Activated T-helper 2 cell treated with anti-CD3 and anti-CD28 coated beads, Interferon-gamma antibody, Interleukin-2, Interleukin-4, amounts not matched to agents 10 μg/mL and 5 μg/mL and 100 μg/mL, durations not matched to agents 14 hours and 24 hours and 36 hours (primary cell): ENCODE measurements at places on chromosomes 1 and 21.

GRCh38 chr1:173749137-173749536 is 34.4 kb downstream of the KLHL20 start:
- no peaks in the 10 kb centered on the region for H3K27me3 ChIP-seq
- H3K4me1 ChIP-seq, result peaks cover 1% of the 10 kb centered on the region
- DNase-seq, result no peak
- no peak overlapping the region for H3K4me3 ChIP-seq
- H3K36me3 ChIP-seq, result peaks cover 26% of the 10 kb centered on the region
- no peak overlapping the region for H3K27ac ChIP-seq

DNA sequence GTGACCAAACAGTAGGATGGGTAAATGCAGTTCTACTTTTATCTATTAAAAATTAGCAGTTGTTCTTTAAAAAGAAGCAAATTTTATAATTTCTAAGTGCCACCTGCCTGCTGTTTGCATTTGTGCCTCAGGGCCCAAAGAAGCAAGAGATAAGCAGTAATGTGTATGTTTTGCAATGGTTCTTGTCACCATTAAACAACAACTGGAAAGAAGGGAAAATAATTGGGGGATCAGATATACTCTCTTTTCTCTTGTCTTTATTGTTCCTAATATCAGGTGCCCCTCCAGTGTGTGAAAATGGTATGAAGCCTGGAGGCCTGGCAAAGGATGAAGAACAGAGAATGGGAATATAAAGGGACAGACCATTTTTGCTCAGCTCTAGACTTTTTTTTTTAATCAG is 9.6 kb downstream of the B3GALT2 start:
- H3K36me3 ChIP-seq, result peaks cover 17% of the 10 kb centered on the region
- H3K4me1 ChIP-seq, result peaks cover 13% of the 10 kb centered on the region
- H3K27ac ChIP-seq, result no peak overlapping the region
- DNase-seq, result no peak

DNA sequence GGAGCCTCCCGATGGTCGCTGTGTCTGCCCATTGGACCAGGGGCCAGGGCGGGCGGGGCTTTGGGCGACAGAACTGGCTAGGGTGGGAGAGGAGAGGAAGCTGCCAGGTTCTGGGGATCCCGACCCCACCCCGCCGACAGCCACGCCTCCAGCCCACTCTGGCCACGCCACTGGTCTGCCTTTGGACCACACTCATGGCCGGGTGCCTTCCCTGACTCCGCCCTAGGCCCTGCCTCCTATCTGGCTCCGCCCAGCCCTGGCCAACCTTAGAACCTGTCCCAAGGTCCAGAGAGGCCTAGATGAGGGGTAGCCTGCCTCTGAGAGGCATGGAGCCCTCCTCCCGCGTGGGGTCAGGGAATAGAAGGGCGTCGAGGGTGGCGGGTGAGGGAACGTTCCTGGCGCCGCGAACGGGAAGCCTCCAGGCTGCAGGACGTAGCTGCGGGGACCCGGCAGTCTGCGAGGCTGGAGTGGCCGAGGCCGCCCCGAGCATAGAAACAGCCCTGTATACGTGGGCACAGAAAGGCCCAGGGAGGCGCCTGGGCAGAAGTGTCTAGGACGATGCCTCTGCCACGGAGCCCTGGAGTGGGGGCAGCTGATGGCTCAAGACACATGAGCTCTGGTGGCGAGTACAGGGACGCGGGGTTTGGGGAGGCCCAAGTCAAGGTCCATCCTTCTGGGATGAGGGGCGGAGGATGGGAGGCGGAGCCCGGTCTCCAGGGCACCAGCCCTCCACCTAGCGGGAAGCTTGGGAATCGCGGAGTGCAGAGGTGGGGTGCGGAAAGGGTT is 11.5 kb upstream of the COL16A1 start:
- H3K27ac ChIP-seq, result no peak overlapping the region
- no peaks in the 10 kb centered on the region for H3K36me3 ChIP-seq
- no peak for DNase-seq
- peaks cover 5% of the 10 kb centered on the region for H3K4me1 ChIP-seq
- H3K27me3 ChIP-seq, result peaks cover 53% of the 10 kb centered on the region

GRCh38 chr1:41286486-41286885 is 44.4 kb upstream of the SCMH1 start:
- H3K27me3 ChIP-seq, result peaks cover 22% of the 10 kb centered on the region
- no peaks in the 10 kb centered on the region for H3K4me1 ChIP-seq
- no peak overlapping the region for H3K4me3 ChIP-seq

DNA sequence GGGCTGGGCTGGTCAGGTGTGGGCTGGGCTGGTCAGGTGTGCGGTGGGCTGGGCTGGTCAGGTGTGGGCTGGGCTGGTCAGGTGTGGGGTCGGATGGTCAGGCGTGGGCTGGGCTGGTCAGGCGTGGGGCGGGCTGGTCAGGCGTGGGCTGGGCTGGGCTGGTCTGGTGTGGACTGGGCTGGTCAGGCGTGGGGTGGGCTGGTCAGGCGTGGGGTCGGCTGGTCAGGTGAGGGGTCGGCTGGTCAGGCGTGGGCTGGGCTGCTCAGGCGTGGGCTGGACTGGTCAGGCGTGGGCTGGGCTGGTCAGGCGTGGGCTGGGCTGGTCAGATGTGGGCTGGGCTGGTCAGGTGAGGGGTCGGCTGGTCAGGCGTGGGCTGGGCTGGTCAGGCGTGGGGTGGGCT is 5.8 kb upstream of the FNDC10 start:
- no peaks in the 10 kb centered on the region for H3K36me3 ChIP-seq
- DNase-seq, result no peak
- peaks cover 6% of the 10 kb centered on the region for H3K4me1 ChIP-seq
- no peak overlapping the region for H3K4me3 ChIP-seq
- no peak overlapping the region for H3K27ac ChIP-seq

DNA sequence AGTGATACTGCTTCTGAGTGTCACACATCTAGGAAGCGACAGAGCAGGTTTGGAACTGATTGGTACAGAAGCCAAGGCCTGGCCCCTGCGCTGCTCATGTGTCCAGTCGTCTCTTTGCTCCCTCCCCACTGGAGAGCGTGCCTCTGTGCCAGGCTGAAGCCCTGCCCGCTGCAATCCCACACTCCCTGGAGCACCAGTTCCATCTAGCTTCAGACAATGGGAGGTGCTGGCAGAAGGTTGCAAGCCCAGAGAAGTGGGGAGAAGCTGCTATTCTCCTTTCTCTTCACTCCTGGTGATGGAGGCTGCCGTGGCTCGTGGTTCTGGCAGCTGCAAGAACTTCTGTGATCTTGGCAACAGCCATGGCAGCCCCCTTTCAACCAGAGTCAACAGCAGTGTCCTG is 250.9 kb downstream of the MATN1 start:
- H3K4me1 ChIP-seq, result peaks cover 1% of the 10 kb centered on the region
- no peak overlapping the region for H3K4me3 ChIP-seq
- no peak for DNase-seq

GRCh38 chr1:202498542-202498941 is 150.0 kb downstream of the PPP1R12B start:
- H3K36me3 ChIP-seq, result peaks cover 18% of the 10 kb centered on the region
- H3K4me1 ChIP-seq, result no peaks in the 10 kb centered on the region
- no peak overlapping the region for H3K4me3 ChIP-seq
- H3K27ac ChIP-seq, result no peak overlapping the region

DNA sequence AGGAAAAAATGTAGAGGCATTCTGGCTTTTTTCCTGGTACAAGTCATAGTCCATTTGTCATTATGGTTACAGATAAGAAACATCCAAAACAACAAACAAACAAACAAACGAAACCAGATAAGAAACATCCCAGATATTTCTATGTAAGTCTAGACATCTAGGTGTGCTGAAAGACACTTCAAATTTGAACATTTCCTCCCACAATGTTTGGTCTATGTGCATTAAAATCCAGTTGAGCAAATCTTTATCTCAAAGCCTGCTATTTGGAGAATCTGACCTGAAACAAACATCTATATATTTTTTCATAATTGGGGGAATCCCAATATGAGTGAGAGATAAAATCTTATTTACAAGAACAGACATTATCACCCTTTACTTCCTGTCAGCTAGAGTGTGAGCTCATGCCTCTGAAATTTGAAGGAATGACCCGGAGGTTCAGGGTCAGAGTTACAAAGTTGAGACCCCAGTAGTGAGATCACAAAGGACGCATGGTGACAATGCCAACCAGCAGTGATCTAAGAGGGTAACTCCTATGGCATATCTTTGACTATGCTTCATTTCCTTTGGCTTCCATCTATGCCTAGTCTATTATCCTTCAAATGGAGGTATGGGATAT is 182.9 kb upstream of the ATP1B1 start:
- peaks cover 5% of the 10 kb centered on the region for H3K27me3 ChIP-seq
- H3K4me1 ChIP-seq, result peaks cover 9% of the 10 kb centered on the region
- no peak overlapping the region for H3K27ac ChIP-seq
- no peak for DNase-seq
- no peaks in the 10 kb centered on the region for H3K36me3 ChIP-seq
- H3K4me3 ChIP-seq, result no peak overlapping the region

DNA sequence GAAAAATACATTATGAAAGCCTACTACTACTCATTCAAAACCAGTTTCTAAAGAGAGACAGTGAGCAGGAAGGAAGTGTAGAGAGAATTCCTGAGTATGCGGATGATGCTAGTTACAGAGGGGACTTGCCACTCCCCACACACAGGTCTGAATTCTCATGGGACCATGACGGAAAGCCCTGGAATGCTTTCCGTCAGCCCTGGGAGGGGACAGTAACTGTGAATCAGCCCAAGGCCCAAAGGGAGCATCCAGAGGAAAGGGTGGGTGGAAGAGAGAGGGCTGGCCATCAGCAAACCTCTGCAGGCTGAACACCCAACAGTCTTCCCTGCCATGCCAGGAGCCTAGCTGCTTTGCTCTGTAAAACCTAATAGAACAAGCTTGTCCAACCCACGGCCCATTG is 36.4 kb downstream of the RCSD1 start:
- peaks cover 73% of the 10 kb centered on the region for H3K36me3 ChIP-seq
- no peaks in the 10 kb centered on the region for H3K27me3 ChIP-seq
- H3K4me1 ChIP-seq, result peaks cover 28% of the 10 kb centered on the region
- no peak overlapping the region for H3K27ac ChIP-seq

DNA sequence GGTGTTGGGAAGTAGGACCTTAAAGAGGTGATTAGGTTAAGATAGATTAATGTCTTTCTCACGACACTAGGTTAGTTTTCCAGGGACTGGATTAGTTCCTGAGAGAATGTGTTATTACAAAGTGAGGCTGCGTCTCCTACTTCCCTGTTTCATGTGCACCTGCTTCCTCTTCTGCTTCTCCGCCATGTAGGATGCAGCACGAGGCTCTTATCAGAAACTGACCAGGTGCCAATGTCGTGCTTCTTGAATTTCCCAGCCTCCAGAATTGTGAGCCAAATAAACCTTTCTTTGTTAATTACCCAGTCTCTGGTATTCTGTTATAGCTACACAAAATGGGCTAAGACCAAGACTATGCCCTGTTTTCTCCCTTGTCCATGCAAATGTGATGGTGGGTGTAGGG is 152.2 kb upstream of the LMO4 start:
- no peaks in the 10 kb centered on the region for H3K4me1 ChIP-seq
- no peak for DNase-seq
- H3K27ac ChIP-seq, result no peak overlapping the region
- no peak overlapping the region for H3K4me3 ChIP-seq

DNA sequence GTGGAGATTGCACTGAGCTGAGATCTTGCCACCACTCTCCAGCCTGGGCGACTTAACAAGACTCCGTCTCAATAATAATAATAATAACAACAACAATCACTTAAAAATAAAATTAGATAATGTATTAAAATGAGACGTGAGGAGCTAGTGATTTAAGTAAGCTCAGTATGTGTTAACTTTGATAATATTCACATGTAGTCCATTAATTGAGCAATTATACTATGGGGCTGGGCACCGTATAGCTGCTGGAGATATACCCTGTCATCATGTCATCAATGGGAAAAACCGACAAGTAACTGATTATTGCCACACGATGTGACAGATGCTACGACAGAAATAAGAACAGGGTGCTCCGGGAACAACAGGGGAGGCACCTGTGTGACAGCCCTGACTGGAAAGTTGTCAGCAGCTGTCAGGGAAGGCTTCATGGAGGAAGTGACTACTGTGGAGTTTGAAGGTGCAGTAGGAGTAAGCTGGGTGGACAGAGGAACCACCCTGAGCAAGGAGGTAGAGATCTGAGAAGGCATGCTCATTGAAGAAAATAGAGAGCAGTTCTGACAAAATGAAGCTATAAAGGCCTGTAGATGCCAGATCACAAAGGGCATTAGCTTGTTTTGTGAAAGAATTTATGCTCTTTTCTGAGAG is 924 bp upstream of the CAMSAP2 start:
- no peak for DNase-seq
- no peaks in the 10 kb centered on the region for H3K36me3 ChIP-seq
- H3K4me3 ChIP-seq, result peak overlapping the region; percentile 83

DNA sequence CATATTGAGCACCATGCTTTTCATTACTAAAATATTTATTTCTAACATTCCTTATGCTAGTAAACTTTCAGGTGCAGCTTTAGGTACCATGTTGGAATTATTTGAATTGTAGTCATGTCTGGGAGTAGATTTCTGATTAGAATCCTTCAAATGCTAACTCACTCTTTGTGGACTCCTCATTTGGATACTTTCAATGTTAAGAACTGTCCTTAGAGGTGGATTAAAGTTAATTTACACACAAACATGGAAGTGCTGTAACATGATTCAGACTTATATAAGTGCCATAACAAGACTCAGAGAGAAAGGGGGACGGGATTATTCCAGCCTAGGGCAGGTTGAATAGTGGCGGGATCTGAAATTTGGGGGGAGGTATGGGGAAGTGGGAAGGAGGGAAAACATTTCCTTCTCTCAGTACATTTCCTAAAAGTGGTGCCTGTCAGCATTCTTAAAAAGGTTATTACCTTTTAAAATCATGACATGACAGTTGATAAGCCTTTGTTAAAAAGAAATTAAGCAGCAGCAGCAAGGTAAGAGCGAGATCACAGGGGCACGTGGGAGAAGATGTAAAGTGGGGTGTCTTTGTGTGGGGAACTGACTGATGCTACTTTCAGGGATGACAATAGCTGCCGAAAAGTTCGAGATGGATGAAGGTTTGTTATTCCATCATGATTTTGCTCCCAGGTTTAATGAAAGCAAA is 44.4 kb downstream of the HHAT start:
- DNase-seq, result no peak
- H3K4me3 ChIP-seq, result no peak overlapping the region
- H3K27ac ChIP-seq, result no peak overlapping the region
- H3K4me1 ChIP-seq, result peaks cover 10% of the 10 kb centered on the region
- H3K36me3 ChIP-seq, result no peaks in the 10 kb centered on the region
- H3K27me3 ChIP-seq, result peaks cover 19% of the 10 kb centered on the region

DNA sequence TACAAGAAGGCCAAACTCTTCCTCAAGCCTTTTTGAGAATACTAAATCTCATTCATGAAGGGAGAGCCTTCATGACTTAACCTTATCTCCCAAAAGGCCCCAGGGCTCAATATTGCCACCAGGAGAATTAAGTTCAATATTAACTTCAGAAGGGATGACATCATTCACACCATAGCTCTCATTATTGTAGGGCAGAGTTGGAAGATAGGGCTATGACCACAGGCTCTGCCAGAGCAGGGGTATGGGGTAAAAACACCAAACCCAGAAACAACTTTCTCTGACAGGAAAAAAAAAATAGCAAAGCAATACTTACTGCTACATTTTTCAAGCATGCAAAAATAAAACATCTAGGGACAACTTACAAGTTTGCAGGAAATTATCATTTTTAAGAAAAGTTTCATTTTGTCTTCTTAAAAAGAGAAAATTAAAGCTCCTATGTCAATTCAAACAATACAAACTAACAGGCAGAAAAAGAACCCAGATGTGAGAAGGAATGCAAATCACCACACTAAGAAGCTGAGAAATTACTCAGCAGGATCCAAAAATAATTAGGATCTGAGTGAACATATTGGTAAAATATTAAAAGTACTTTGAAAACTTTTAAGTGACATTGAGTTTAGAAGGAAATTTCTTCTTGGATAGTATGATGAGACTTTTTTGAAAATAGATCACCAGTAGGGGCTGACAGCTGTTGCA is 1156.5 kb downstream of the NCAM2 start:
- H3K4me1 ChIP-seq, result no peaks in the 10 kb centered on the region
- H3K4me3 ChIP-seq, result no peak overlapping the region
- no peak overlapping the region for H3K27ac ChIP-seq
